Hematopoietic multipotent progenitor cell treated with erythropoietin and hydrocortisone succinate and interleukin-3 and kit ligand, for 4 days (in vitro differentiated cells): ENCODE measurements at places on chromosomes 1 and 21.

- peak; percentile 28 for DNase-seq
These were observed 4.6 kb downstream of the MPZ start for GRCh38 chr1:161304927-161305866.

DNA sequence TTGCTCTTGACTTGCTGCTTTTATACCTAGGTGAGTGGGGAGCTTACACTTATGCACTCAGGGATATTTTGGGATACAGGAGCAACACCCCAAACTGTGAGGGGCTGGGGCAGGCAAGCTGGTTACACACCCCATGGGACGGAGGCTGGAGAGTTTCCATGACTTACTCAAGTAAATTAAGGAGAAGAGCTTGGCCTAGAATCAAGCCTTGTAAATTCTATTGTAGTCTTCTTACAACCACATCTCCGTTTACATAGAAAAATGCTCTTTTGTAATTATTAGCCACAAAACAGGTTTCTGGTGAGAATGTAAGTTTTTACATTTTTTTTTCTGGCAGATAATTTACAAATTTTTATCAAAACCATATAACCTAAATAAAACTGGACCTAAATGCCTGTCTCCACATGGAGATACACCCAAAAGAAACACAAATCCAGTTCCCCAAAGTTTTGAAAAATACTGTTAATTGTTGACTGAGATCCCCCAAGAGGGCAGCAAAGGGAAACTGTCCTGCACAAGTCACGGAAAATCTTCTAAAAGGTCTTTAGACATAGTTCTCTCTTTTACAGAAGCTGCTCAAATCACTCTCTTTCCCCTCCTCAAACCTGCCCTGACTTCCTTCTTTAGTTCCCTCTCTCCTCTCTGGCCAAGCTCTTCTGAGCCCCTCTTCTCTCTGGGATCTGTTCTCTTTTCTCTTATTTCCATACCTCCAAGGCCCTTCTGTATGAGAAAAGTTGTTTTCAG is 134.0 kb downstream of the HIVEP3 start:
- peak; percentile 51 for DNase-seq

- peak; percentile 28 for DNase-seq
These were observed 2.0 kb downstream of the ZDHHC18 start for GRCh38 chr1:26828411-26828991.

- DNase-seq = peak; percentile 22
These were observed 107.4 kb upstream of the CASZ1 start for GRCh38 chr1:10903821-10904220.

GRCh38 chr1:8002921-8003320 is 23.2 kb downstream of the ERRFI1 start:
- no peak for DNase-seq

GRCh38 chr1:89459081-89459480 is 65.5 kb upstream of the LRRC8B start:
- no peak for DNase-seq

- DNase-seq = no peak
These were observed 31.7 kb upstream of the ERO1B start for GRCh38 chr1:236313427-236313826.

GRCh38 chr21:45508607-45509565 is 33.4 kb downstream of the SLC19A1 start:
- peak; percentile 30 for DNase-seq
